ENCODE measurements at places on chromosomes 3 and 15.

DNA sequence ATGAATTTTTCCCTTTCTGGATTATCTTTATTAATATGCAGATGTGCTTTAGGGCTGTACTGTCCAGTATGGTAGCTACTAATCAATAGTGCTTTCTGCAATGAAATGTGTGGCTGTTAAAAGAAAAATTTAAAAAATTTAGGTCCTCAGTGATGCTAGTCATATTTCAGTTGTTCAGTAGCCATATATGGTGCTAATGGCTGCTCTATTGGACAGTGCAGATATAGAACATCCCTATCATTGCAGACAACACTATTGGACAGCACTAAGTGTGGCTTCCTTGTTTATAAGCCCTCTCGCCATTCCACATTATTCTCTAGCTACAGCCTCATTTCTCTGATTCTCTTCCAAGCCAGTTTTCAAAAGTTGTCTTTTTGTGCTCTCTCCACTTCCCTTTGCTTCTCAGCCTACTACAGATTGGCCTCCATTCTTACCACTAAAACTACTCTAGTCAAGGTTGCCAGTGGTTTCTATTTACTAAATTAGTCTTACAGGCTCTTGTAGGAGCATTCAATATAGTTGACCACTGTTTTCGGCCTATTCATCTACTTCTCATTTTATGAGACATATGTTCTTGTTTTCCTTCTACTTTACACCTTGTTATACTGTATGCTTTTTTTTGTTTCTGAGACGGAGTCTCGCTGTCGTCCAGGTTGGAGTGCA lies 9.5 kb downstream of the MAPK6 start:
- no peak for DNase-seq

DNA sequence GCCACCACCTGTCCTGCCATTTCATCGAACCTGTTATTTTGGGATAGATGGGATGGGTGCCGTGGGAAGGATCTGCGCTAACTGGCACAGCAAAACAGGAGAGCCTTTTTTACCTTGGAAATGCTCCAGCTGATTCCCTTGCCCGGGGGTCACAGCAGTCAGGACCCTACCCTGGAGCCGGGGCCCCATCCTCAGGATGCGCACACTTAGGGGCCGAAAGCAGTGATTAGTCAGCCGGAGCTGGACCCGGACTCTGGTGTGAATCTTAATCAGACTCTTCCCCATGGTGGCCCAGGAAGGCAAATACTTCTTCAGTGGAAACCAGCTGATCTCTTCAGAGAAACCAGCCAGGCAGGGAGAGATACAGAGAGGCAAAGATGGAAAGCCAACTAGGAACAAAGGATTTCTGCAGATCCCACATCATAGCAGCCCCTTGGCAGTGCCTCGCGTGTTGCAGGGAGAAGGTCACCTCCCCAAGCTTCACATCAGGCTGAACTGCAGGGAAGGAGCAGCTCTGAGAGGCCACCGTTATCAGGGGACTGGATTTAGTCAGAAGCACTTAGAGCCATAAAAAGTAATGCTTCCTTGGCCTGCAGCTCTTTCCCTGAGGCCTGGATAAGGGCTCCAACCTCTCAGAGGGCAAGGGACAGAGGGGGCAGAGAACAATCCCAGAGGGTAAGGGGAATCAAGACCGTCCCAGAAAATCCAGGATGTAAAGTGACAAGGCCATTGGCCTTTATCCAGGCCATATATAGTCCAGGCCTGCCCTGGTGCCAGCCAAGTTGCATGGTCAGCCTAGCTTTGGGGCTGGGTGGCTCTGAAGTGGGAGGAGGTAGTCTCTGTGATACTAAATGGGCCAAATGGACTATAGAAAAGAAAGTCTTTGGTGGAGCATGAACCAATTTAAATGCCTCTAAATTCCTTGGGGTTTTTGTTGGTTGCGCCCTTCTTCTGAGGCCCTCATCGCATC lies 52.9 kb downstream of the WDR76 start:
- DNase-seq, result no peak

- DNase-seq, result no peak
Measured at GRCh38 chr3:183814240-183814639, 11.1 kb downstream of the MAP6D1 start.

DNA sequence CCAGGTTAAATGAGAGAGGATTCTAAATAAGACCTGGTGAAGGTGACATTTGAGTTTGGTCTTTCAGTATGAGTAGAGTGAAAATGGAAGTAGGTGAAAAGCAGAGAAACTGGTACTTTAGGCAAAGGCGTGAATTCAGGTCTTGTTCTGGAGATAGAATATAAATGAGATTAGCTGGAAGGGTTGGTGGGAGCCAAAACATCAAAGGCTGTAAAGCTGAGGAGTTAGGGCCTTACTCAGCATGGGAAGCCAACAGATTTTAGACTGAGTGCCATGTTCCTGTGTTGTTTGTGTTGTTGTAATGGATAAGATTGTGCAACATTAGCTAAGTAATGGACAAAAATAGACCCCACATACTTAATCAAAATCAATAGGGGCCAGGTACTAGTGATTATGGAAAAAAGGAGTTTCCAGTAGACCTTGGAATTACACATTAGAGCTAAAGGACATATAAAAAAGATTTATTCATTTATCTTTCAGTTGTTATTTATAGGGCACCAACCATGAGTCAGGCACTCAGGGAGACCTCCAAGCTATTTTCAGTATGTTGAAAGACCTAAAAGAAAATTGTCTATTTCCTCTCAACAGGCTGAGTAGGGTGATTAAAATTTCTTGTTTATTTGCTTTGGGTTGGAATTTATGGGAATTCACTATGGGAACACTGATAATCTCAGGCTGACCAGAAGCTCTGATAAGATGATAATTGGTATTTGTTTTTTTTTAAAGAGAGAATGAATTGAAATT lies 20.8 kb downstream of the ARL14 start:
- no peak for DNase-seq

DNA sequence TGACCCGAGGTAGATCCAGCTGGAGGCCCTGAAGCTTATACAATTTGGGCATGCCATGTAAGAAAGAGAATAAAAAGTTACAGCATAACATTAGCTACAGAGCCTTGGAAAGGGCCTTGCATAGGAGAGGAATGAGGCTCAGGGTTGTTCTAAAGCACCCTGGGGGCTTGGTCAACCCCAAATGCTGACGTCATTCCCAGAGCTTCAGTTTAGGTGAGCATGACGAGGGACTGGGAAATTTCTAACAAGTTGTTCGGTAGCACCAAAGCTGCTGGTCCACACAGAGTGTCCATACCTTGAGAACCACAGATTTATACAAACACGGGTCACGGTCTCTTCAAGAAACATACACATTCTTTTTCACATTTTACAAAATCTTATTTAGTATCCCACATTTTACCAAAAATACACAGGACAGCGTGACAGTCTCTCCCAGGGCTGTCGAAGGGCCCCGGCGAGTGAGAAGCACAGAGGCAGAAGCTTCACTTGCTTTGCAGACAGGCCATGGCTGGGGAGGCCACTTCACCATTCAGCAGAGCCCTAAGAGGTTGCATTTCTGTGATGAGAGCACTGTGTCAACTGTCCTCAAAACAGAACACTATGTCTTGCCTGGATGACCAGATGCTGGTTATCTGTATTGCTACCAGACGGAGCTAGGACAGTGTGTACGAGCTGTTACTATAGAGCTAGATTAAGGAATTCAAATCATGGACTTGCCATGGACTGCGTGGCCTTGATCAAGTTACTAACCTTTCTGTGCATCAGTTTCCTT lies 68.2 kb upstream of the ARRDC4 start:
- DNase-seq, result no peak

GRCh38 chr15:60708684-60709083 lies 229.7 kb upstream of the ICE2 start:
- DNase-seq, result no peak

DNA sequence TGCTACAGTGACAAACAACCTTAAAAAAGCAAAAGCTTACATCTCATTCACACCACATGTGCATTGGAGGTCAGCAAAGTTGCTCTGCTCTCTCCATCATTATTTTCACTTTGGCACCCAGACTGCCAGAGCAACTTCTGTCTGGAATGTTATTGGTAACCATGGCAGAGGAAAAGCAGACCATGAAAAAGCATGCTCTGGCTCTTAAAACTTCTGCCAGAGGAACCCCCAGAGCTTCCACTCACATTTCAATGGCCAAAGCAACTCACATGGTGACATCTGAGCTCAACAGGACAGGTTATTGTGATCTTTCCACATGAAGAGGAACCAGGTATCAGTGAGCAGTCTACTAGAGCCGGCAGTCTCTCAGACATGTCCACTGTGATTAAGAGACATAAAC lies 21.9 kb upstream of the FRMD5 start:
- no peak for DNase-seq

DNA sequence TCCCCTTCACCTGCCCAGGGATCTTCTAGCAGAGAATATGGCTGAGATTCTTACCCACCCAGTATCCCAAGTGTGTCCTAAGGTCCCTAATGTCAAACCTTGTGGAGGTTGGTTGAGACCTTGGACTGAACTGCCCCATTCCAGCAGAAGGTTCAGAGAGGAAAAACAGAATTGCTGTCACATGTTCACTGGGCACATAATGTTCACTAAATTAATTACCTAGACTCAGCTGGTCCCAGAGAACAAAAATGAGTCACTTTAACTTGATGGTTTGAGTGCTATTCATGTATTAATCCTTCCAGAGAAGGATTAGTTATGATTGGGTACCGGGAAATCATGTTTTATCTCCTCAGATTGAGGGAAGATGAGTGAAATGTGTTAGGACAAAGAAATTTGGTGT lies 171.3 kb upstream of the GADL1 start:
- DNase-seq, result no peak

DNA sequence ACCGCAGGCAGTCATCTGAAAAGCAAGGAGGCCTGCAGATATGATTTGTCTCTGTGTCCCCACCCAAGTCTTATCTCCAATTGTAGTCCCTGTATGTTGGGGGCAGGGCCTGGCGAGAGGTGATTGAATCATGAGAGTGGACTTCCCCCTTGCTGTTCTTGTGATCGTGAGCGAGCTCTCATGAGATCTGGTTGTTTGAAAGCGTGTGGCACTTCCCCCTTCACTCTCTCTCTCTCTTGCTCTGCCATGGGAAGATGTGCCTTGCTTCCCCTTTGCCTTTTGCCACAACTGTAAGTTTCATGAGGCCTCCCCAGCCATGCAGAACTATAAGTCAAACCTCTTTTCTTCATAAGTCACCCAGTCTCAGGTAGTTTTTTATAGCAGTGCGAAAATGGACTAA lies 83.3 kb downstream of the TMCO5A start:
- no peak for DNase-seq

- DNase-seq, result no peak
Measured at GRCh38 chr3:174425422-174425821, 433.7 kb upstream of the NAALADL2 start.

Measured in H54 (cell line).